ENCODE measurements at places on chromosomes 7 and 10. TPM values are rescaled to one million over a fixed set of nuclear protein-coding genes. Genes with fewer than 3 reads are reported as not detected.

The HMX3 gene
- not detected for polyA plus RNA-seq

The SPDYE16 gene
- 0.05 TPM for polyA plus RNA-seq

The RAMP3 gene
- polyA plus RNA-seq: 8.5 TPM

The CPA4 gene
- 41.2 TPM for polyA plus RNA-seq

The HOXA10 gene
- 0.09 TPM for polyA plus RNA-seq

The KLF14 gene
- polyA plus RNA-seq: not detected

The TEX47 gene
- polyA plus RNA-seq: not detected

The PDK4 gene
- polyA plus RNA-seq: 13.3 TPM

The STK31 gene
- 1.1 TPM for polyA plus RNA-seq

The TAS2R5 gene
- polyA plus RNA-seq: 1.0 TPM

The CPA2 gene
- polyA plus RNA-seq: 0.14 TPM

The EXOC4 gene
- 19.0 TPM for polyA plus RNA-seq

The CCDC71L gene
- 2.9 TPM for polyA plus RNA-seq

Data from esophagus (tissue), 2 donors.